ENCODE measurements at places on chromosomes 2 and 18.

DNA sequence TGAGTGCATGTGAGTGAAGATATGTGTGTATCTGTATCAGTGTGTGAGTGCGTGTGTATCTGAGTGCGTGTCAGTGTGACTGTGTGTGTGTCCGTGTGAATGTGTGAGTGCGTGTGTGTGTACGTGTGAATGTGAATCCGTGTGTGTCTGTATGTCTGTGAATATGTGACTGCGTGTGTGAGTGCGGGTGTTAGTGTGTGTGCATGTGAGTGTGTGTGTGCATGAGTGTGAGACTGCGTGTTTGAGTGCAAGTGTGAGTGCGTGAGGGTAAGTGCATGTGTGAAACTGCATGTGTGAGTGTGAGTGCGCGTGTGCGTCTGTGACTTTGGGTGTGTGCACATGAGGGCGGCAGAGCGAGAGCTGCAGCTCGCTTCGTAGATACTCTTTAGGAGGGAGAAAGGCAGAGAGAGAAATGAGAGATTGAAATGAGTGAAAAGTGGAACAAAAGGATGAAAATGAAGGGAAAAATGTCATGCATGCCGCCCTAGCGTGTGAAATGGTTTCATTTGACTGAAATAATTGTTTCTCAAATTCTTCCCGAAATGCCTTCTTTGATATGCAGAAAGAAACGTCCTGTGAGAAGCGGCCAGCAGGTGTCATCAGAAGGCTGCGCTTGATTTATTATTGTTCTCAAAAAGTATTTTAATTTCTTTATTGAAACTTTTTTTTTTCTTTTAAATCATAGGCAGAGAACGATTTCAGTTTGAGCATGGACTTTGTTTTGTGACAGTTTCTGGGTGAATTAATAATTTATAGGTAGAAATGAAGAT lies 25.6 kb downstream of the ZNF407 start:
- DNase-seq, result no peak

DNA sequence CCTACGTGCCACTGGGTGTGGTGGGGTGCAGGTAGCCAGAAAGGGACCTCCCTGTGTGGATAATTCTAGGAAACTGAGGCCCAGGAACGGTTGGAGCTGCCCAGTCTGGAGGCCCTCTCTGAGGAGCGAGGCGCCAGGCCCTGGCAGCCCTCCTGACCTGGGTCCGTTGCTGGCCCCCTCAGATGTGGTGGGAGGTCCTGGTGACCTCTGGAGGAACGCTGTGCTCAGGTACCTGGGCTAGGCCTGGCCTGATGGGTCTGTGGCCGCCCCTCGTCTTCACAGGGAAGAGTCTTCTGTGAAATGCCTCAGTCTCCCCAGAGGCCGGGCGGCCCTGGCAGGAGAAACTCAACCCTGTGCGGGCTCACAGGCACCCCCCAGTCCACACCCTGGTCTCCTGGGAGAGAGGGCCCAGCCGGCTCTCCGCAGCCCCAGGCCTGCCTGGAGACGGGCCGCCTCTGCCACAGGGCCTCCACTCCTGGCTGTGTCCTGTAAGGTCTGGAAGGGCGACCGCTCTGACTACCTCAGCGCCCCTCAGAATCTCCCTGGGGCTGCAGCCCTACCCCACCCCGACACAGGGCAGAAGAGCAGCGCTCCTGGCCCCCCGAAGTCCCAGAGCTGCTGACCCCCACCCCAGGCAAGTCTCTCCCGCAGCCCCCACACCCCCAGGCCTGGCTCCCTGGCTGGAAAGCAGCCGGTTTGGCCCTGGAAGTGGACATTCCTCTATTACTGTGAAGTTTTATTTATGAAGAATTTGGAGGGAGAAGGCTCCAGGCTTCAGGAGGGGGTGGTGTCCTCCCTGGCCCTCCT lies 3.7 kb downstream of the B3GNT7 start:
- no peak for DNase-seq

- no peak for DNase-seq
These were observed 13.7 kb downstream of the NCL start for GRCh38 chr2:231450548-231450989.

- DNase-seq, result no peak
These were observed 13.4 kb downstream of the UBXN2A start for GRCh38 chr2:23953625-23954024.

GRCh38 chr2:219661955-219662395 lies 34.5 kb downstream of the SLC4A3 start:
- DNase-seq, result no peak

GRCh38 chr2:42196403-42197267 lies 27.5 kb downstream of the EML4 start:
- no peak for DNase-seq

GRCh38 chr2:206824087-206824618 lies 58.7 kb downstream of the FASTKD2 start:
- DNase-seq, result no peak

Data from H54 (cell line).